ENCODE measurements at places on chromosomes 16 and 17. TPM values are rescaled to one million over a fixed set of nuclear protein-coding genes. Genes with fewer than 3 reads are reported as not detected.
A peak's percentile ranks its signal among the peaks of the same experiment; 100 is the strongest.

- no peaks in the 10 kb centered on the region for H3K36me3 ChIP-seq
- peak overlapping the region; percentile 64 for H3K27ac ChIP-seq
- peak overlapping the region; percentile 83 for H3K4me3 ChIP-seq
Measured at GRCh38 chr17:77435272-77436057, 294.7 kb downstream of the SEC14L1 start.

KRT34 gene
- not detected for total RNA-seq

- no peak for DNase-seq
- H3K27me3 ChIP-seq: peaks cover 13% of the 10 kb centered on the region
- H3K36me3 ChIP-seq: no peaks in the 10 kb centered on the region
- H3K27ac ChIP-seq: no peak overlapping the region
- H3K4me3 ChIP-seq: no peak overlapping the region
Measured at GRCh38 chr17:43698678-43699437, 37.1 kb upstream of the MEOX1 start.

GRCh38 chr16:65919145-65919985, 447.1 kb upstream of the CDH5 start:
- no peak overlapping the region for H3K27ac ChIP-seq
- H3K4me3 ChIP-seq: no peak overlapping the region

SRL gene
- not detected for total RNA-seq

All from type B pancreatic cell (in vitro differentiated cells).